Stimulated activated CD4-positive, alpha-beta T cell treated with anti-CD3 and anti-CD28 coated beads, Interleukin-1b, Interleukin-23, amount 100 ng/mL, for 1 hour (primary cell): ENCODE measurements at places on chromosomes 1 and 21.

- DNase-seq = no peak
These were observed 71.1 kb downstream of the MATN1 start for GRCh38 chr1:30652152-30652841.

GRCh38 chr1:233916706-233917105, 12.2 kb downstream of the SLC35F3 start:
- no peak for DNase-seq

GRCh38 chr1:7615138-7615537, 156.0 kb upstream of the VAMP3 start:
- DNase-seq = no peak

DNA sequence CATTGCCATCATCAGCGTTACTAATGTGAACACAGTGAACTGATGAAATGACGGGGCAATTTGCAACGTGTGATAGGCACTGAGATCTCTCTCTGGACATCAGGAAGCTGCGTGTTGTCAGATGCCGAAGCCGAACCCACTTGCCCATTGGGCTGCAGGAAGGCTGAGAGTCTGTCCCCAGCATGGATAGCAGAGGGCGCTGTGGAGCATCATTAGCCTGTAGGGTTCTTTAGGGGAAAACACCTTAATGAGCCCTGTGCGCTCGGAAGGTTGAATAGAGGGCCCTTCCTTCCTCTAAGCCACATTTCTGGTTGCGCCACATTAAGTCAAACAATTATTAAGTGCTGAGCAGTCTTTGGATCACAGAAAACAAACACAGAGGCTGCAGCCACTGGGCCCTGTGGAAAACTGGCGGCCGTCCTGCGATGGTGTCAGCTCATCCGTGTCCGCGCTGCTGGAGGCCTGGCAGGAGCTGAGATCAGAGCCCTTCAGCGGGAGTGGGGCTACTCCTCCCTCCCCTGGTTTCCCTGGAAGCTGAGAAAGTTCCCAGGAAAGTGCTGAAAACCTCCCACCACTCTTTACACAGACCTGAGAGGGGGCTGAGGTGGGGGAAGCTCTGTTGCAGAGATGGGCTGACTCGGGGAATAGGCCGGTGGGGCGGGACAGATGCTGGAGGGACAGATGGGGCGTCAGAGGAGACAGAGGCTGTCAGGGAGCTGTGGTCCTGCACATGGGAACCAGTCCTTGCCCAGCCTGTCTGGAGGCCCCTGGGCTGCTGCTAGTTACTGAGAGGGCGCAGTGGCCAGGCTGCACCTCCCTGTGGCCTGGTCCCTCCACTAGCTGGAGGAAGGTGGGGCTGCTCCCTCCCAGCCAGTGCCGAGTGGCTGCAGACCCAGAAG, 12.7 kb downstream of the TFF2 start:
- DNase-seq = peak; percentile 73

GRCh38 chr1:30106125-30106524, 617.3 kb downstream of the MATN1 start:
- DNase-seq = no peak

DNA sequence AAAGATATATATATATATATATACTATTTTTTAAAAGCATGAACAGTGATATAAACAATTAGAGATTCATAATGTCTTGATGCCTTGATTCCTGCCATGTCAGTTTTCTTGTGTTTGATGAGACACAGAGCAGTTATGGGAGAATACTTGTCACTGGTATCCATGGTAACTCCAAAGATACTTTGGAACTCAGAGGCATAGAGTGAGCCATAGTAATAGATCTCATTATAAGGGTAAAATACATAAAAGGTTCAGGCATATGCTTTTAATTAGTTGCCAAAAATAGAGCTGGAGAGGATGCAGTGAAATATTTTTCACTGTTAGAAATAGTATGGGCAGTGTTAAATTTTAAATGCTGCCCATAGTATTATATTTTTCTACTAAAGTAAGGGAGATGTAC, 134.1 kb downstream of the SYT14 start:
- DNase-seq = no peak

- no peak for DNase-seq
These were observed 38.3 kb downstream of the ABCG1 start for GRCh38 chr21:42257091-42257765.

DNA sequence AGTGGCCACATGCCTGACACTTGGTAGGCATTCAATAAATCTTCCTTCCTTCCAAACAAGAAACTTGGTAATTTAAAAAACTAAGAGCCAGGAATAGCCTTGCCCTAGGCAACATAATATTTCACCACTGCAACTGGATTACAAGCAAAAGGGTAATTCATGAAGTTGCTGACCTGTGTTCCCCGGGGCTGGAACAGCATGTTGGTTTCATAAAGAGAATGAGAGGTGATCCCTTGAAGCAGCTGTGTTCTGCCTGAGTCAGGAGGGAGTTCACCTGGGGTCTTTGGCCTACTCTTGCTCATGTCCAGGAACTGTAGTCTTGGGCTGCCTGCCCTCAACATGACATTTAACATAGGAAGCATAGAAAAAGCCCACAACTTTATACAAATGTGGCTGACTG, 329.0 kb upstream of the DAB1 start:
- DNase-seq = no peak

DNA sequence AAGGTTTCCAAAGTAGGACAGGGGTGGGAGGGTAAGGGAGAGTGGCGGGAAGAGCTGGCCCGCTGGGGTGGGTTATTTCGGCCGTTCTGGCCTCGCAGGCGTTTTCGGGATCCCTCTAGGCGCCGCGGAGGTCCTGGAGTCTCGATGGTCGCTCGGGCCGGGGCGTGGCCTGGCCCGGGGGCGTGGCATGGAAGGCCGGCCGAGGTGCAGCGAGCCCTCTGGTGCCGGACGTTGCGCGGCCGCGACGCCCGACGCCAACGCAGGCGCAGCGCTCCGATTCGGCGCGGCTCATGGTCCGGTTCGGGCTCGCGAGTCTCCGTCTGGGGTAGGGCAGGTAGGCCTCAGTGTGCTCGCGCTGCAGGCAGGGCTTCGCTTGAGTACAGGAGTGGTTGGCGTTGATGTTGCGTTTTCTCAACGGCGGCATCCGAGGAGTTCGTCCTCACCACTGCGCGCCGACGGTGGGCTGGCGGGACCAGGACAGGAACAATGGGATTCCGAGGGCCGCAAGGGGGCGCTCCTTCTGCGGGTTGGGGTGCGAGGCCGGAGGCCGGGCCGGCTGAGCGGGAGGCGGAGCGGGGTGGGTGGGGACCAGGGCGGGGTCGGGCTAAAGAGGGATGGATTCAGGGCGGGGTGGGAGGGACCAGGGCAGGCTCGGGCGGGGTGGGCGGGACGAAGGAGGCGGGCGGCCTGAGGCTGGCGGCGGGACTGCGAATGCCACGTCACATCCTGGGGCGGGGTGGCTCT, at the start of gene PGBD2:
TSS of gene PGBD2 (plus strand) at position 227 of the 744 bp plus-strand sequence. CDS start 7,628 bp downstream, outside the sequence.
- peak; percentile 97 for DNase-seq

- DNase-seq = peak; percentile 26
These were observed 1.9 kb downstream of the MANEAL start for GRCh38 chr1:37795340-37796125.

DNA sequence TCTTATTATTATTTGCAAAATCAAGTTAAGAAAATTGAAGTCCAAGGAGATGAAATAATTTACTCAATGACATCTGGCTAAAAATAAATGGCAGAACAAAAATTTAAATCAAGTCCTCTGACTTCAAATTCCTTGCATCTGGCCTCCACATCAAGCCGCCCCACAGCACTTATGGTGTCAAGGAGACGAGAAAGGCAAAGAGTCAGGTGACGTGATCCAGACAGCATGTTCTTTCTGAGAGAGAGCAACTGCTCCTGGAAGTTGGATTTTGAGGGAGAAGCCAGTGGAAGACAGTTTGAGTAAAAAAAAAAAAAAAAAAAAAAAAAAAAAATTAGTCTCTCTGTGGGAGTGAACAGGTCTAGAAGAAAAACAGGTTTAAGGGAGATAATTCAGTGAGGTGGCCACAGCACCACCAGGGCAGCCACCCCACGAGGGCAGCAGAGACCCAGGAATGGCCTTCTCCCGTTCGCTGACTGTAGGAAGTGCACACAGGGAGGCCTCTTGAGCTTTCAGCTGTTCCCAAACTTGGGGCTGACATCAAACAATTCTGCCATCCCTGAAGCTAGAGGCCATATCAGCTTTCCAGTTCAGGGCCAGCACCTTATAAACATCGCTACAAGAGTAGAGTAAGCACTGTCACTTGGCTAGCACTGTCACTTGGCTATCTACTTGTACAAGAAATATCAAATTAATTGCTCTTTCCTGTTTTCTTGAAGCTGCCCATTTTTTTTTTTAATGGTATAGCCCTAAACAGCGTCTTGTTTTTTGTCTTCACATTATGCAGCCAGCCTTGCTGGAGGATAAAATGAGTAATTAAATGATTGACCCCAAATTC, 7.8 kb downstream of the C1orf162 start:
- DNase-seq = peak; percentile 30

- no peak for DNase-seq
These were observed 445.5 kb downstream of the PTPRC start for GRCh38 chr1:199084293-199084692.

- no peak for DNase-seq
These were observed 156.3 kb downstream of the SMYD3 start for GRCh38 chr1:246350745-246351144.

- DNase-seq = no peak
These were observed 128.2 kb downstream of the CACHD1 start for GRCh38 chr1:64598100-64598571.

DNA sequence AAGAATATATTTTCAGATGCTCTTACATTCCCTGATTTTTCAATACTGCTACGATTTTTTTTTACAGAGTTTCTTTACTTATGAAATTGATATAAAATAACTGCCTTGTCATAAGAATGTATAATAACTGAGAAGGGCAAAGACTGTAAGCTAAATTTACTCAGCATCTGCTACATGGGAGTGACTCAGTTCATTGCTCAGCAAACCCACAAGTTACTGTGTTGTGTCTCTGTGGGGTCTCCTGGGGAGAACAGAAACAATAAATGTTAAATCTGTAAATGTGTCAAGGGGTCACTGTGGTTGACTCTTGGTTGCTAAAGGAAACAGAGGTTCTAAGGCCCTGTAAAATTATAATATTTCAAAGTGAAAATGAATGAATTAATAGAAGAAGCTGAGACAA, 210.3 kb upstream of the CACYBP start:
- no peak for DNase-seq

DNA sequence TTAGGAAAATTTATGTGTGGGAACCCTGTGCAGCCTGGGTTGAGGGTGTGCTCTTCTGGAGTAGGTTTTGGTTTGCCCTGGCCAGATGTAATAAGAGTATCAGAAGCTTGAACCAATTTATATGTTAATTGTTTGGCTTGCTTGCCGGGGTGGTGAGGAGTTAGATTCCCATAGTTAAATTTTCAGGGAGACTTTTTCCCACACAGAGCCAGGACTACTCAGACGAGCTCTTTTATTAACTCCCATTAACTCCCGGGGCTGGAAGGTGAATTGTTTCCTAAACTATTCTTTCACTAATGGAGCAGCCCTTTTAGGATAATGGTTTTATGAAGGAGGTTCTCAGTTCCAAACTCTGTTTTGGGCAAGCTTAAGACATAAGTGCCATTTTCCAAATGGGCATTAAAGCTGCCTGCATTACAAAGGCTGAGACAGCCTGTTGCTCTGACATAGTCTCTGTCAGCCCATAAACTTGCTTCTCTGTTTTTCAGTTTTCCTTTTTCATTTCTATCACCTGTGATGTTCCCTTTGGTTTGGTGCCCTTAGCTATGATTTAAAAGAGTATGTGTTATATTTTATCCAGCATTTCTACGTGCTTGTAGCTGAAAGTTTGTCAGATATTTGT, 18.0 kb upstream of the RAB3GAP2 start:
- no peak for DNase-seq

DNA sequence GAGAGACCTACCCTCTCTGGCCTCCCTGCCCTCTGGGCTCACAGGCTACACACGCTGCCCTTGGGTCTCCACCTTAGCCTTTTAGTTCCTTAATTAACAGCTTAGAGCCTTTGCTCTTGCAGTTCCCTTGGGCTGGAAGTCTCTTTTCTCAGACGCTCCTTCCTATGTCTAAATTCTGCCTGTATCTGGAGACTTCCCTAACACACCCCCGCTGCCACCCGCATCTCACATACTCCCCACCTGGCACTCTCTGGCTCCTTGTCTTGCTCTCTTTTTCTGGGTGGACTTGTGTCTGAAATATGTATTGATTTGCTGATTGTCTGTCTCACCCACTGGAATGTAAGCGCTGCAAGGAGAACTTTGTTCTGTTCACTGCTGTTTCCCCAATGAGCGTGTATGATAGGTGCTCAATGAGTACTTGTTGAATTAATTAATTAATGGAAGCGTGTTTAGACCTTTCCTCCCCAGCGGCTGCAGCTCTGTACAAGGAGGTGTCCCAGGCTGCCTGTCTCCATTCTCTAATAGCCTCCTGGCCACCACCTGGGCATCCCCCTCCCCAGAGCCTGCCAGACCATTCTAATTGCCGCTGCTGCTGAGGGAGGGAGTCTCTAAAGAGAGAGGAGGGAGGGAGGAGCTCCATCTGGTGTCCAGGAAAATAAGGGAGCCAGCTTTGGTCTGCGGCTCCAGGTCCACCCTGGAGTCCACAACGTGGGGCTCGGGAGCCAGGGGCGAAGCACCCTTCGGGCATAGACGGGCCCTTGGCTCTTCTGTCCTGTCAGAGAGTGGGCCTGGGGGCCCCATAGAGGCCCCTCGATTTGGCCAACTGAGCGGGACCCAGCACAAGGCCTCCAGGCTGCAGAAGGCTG, 95.4 kb downstream of the RNF220 start:
- DNase-seq = no peak

- DNase-seq = no peak
These were observed 16.0 kb downstream of the COL9A2 start for GRCh38 chr1:40301066-40301465.

GRCh38 chr1:30872033-30872947, 36.3 kb downstream of the SDC3 start:
- no peak for DNase-seq

GRCh38 chr1:26066160-26066559, 1.3 kb downstream of the TRIM63 start:
- no peak for DNase-seq

DNA sequence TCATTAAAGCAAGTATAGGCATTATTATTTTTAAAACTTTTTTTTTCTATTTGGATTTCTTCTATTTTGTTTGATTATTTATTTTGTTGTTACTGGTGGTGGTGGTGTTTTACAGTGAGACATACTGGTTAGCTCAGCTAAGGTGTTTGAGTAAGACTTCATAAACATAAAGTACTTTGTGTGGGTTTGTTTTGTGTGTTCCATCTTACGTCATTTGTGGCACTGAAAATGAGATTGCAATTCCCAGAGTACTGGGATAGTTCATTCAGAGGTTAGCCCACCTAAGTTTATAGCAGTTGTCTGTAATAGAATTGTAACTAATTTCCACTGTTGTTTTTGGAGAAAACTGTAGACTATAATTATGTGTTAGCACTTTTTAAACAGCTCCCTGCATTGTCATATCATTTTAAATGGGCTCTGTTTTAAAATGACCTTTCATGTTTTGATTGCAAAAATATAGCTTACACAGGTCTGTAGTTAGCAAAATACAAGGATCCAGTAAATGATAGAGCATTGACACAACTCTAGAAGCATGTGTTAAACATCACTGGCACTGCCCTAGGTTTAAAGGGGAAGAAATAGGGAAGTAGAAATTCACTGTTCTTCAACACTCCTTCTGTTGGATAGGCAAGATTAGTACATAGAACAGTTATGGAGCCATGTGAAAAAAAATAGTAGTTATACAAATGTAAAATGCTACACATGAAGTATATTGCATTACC, 171.7 kb downstream of the NFIA start:
- DNase-seq = no peak

GRCh38 chr1:176880955-176881595, 283.4 kb downstream of the ASTN1 start:
- DNase-seq = no peak

- DNase-seq = no peak
These were observed 17.1 kb downstream of the TTF2 start for GRCh38 chr1:117077267-117077666.
